ENCODE measurements at places on chromosomes 7 and 10.

DNA sequence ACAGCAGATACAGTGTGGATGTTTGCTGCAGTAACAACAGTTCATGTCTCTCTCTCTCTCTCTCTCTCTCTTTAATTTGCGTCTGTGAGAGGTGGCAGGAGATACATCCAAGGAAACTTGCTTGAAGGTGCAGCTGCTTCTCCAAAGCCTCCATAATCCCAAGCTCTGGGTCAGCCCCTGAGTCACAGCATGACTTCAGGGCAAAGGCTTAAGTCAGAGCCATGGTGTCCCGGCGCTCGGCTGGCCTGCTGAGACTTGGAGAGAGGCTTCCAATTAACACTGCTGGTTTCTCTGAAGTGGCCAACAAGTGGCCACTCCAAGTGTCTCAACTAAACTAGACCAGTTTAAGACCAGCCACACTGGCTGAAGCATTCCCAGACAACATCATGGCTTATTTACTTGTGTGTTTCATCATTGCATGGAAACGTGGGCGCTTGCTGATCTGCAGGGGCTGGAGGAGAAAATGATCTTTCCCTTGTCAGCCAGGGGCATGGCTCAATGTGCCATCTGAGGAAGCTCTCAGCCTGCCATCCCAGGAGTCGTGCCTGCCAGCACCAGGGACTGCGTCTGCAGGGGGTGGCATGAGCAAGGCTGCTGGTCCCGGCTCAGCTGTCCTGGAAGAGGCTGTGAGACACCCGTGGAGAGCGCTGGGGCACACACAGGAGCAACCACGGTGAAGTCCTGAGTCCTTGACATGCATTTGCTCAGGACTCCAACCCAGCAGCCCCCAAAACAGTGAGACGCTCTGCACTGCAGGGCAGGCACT, 254.2 kb downstream of the COBL start:
- no peak for DNase-seq

- DNase-seq: no peak
Measured at GRCh38 chr7:66296557-66296956, 91.4 kb downstream of the TPST1 start.

- no peak for DNase-seq
Measured at GRCh38 chr10:102523250-102524029, 19.7 kb downstream of the SUFU start.

DNA sequence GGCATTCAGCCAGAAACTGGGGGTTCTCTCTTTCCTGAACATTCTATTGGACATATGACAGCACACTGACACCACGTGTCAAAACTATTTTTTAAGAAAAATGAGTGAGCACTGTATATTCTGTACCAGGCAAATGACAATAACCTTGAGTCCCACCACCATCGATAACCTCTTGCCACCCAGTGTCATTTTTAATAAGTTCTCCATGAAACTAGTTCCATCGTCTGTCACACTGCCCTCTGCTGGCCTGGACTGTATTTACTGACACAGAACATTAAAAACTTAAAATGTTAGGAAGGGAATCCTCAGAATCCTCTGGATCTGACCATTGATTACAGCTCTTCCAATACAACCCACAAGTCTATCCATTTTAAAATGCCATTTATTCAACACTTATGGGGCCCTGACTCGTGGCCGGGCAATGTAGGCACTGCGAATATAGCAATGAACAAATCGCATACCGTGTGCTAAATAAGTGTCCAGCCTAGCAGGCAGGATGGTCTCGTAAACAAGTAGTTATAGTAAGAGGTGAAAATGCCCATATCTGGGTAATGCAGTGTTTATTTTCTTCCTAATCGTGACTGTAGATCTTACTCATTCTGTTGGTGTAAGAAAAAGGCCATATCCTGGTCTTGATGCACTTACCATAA, 35.9 kb upstream of the CACNB2 start:
- peak; percentile 36 for DNase-seq

GRCh38 chr10:45520476-45520875, 146.5 kb downstream of the ALOX5 start:
- no peak for DNase-seq

- DNase-seq: no peak
Measured at GRCh38 chr7:1093916-1094508, 6.1 kb downstream of the GPER1 start.

DNA sequence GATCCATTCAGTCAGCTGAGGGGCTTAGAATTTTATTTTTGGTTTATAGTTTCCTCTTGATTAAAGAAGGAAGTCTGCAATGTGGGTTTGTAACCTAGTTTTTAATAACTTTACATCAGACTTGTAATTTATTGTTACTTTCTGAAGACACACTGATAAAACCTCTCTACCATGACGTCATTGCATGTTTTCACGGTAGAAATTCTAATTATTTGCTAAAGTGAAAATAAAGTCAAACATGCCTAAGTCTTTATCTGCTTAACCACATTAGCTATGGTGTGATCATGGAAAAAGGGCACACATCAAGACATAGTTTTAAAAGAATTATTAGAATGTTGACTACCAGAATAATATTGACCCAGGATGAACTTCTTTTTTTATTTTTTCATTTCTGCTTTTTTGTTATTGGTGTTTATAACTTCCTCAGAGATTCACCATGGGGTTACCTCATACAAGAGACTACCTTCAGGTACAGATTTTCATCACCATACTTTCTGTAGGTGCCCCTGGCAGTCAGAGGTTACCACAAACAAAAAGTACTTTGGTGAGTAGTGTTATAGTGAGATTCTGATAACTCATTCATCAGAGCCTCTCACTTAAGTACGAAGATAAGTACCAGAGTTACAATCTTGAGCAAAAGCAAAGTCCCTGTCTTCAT, 7.0 kb upstream of the PANK1 start:
- no peak for DNase-seq

DNA sequence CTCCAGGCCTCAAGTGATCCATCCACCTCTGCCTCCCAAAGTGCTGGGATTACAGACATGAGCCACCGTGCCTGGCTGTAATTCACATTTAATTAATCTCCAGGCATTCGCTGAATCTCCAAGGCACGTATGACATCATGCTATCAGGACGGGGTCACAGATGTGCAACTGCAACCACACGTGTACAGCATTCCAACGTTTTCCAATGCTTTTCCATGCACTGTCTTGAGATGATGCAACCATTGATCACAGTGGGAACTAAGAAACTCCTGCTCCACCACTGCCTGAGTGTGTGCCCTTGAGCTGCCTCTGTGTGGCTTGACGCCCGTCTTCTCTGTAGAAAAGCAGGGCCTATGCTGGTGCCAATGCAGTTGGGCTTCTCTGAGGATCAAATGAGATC, 119.8 kb upstream of the LYZL2 start:
- DNase-seq: no peak

GRCh38 chr7:96250776-96251361, 71.0 kb downstream of the SLC25A13 start:
- no peak for DNase-seq

DNA sequence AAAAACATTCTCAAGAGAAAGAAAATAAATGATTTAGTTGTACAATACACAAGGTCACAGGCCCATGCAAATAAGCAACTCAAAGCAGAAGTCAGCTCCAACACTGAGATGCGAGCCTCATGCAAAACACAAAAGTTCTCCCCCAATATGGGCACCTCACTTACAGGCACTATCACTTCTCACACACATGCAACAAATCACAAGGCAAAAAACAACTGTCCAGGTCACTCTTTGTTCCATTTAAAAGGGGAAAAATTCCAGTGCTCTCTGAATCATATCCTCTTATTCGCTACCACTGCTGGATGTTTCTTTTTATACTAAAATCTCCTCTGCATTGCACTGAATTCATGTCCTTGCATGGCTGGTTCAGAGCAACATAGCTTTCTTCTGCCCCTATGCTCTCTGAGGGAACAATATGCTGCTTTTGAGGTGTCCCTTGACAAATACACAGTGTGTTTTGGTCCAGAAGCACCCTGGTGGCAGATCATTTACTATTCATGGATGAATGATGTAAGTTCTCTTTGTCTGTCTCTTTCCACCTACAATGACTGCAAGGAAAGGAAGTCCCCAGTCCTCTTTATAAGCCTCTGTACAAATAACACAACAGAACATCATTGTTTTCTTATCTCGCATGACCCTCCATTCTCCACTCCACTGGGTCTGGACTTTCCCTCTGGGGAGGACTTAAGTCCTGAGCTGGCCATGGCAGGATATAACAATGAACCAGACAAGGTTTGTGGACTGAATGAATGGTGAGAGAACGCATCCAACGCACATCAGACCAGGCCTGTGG, 85.4 kb upstream of the GSDME start:
- DNase-seq: no peak

DNA sequence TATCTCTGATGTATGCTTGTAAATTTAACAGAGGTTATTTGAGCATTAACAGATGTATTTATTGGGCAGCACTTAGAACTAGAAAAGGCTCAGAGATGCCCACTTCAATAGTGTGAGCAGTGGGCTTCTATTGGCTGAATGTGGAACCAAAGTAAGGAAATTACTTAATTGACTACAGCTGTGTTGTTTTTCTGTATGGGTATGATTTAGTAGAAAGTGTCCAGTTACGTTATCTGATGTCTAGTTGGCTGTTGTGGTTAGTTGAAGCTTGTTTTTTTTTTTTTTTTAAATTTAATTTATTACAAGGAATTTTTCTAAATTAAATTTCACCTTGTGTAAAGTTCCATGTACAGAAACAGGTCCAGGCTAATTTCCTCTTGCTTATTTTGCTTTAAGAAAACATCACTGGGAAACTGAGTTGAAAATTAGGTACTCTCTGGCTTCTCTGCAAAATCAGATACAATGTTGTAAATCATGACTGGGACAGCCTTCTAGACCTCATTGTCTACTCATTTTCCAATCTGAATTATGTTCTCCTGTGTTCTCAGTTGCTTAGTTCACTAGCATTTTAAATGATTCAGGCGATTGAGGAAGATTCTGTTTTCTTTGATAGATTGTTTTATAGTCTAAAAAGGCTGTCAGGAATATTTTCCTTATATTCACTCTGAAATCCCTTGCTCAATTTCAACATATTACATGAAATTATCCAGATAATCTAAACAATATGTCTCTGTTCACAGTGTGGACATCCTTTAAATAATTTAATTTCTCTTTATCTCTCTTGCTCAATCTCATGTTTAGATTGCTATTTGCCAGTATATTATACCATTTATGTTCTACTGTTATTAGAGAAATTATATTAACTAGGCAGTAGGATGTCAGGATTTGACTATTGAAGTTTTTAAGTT, 53.0 kb downstream of the PHF14 start:
- DNase-seq: no peak

- no peak for DNase-seq
Measured at GRCh38 chr7:66583490-66584110, 45.1 kb upstream of the KCTD7 start.

GRCh38 chr10:75655791-75656451, 224.5 kb downstream of the LRMDA start:
- DNase-seq: no peak

- DNase-seq: peak; percentile 86
Measured at GRCh38 chr7:732094-732541, 5.0 kb upstream of the PRKAR1B start.

DNA sequence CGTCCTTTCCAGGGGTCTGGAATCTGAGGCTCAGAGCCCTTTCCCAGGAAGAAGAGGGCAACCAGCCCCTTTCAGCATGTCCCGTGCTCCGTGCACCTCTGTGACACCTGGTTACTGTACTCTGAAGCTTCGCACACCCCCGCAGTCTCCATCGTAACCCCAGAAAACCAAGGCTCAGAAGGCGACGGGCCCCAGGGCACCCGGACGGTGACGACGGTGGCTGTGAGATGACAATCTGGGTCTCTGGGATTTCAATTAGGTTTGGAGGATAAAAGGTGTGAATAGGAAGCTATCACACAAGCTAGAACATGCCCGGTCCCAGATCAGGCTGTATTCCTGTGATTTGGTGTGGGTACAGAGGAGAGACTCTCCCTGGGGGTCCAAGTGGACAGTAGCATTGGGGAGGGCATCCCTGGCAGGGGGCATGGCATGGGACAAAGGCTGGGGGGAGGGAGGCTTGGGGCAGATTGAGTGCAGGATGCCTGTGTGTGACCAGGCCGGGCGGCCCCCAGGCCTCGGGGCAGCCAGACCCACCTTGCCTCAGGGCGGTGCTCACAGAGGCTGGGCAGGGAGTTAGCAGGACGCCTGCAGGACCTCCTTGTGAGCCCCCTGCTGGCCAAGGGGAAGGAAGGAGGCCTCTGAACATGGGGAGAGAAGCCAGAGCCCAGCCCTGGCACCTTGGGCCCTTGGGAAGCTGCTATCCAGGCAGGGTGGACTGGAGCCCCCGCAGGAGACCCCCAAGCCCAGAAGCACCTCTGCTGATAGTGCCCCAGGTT, 23.4 kb upstream of the PSMG3 start:
- DNase-seq: peak; percentile 42

DNA sequence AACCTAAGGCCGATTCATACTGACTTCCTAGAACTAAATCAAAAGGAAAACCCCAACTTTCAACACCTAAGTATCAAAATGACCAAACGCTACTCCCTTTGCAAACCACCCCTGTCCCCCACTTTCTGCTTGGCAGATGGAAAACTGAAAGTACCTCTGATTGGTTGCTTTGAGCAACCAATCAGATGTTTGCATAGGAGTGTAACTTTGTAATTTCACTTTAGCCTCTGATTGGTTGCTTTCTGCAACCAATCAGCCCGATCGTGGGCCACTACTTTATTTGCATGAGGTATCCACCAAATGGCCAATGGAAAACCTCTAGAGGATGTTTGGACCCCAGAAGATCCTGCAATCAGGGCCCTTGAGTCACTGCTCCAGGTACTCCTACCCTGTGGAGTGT, 12.3 kb upstream of the SNX10 start:
- no peak for DNase-seq

- no peak for DNase-seq
Measured at GRCh38 chr10:112202076-112202475, 18.5 kb upstream of the GPAM start.

GRCh38 chr10:111872591-111872990, 311.0 kb downstream of the GPAM start:
- no peak for DNase-seq

GRCh38 chr7:31105256-31105950, 53.3 kb downstream of the ADCYAP1R1 start:
- DNase-seq: no peak

- no peak for DNase-seq
Measured at GRCh38 chr7:38795593-38795992, 113.4 kb downstream of the VPS41 start.

- no peak for DNase-seq
Measured at GRCh38 chr10:108360187-108360586, 1195.7 kb upstream of the SORCS1 start.

- no peak for DNase-seq
Measured at GRCh38 chr7:80791509-80791929, 127.3 kb downstream of the SEMA3C start.
